ENCODE measurements at places on chromosomes 11 and 22.

- DNase-seq, result no peak
These were observed 34.6 kb downstream of the A4GALT start for GRCh38 chr22:42685941-42686653.

- no peak for DNase-seq
These were observed 830 bp upstream of the SPDYC start for GRCh38 chr11:65169164-65169641.

DNA sequence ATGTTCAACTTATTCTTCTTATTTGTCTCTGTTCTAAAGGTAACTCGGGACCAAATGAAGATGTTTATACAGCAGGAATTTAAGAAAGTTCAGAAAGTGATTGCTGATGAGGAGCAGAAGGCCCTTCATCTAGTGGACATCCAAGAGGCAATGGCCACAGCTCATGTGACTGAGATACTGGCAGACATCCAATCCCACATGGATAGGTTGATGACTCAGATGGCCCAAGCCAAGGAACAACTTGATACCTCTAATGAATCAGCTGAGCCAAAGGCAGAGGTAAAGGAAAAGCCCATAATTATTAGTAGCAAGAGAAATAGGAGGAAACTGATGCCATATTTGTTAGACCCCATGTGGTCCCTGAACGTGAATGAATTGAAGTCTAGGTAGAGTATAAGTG is 63.3 kb downstream of the TRIM44 start:
- DNase-seq, result no peak

DNA sequence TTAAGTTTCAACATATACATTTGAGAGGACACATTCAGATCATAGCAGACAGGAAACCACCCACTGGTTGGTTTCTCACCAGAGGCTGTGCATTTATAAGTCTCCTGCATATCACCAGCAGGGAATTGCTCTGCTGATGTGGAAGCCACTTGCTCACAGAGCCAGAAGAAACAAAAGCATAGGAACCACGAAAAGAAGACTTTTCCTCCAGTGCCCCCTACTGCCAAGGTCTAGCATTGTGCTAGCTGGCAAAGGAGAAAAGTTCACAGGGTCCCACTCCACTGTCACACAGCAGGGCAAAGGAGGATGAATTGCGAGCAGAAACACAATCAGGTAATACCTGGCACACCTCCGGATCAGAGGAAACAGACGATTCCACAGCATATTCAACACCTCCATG is 28.9 kb upstream of the ISX start:
- no peak for DNase-seq

GRCh38 chr22:50015451-50016307 is 3.1 kb upstream of the IL17REL start:
- no peak for DNase-seq

- no peak for DNase-seq
These were observed 496.2 kb upstream of the CCDC90B start for GRCh38 chr11:83782329-83782728.

DNA sequence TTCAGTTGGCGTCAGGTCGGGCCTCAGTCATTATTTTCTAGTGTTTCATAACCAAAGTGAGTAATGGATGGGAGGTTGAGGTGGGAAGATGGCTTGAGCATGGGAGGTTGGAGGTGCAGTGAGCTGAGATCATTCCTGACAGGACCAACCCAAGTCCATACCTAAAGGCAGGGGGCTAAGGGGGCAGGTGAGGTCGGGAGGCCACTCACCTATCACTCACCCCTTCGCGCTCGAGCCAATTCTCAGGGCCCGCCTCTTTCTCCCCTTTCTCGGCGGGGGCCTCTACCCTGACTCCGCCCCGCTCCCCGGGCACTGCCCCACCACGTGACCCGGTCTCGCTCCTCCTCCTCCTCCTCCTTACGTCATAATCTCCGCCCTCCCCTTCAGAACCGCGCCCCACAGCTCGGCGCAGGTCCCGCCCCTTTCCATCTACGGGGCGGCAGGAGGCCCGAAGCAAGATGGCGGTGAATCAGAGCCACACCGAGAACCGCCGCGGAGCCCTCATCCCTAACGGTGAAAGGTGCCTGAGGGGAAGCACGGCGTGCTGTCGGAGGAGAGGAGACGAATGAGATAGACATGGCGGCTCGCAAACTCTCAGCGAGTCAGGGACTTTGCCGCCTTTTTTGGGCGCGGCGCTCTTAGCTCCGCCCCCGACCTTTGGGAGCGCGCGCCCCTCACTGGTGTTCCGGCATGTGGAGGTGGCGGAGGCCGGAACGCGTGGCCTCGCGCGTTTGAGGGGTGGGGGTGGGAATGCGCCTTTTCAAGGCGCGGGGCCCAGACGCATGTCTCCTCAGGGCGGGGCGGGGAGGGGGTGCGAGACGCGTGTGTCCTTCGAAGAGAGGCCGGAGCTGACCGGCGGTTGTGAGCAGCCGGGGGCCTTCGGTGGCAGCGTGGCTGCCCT is at the start of gene WBP2NL:
Gene WBP2NL (plus strand): TSS at position 428 of the 901 bp plus-strand sequence. CDS start 31 bp downstream, at position 459.
- DNase-seq, result no peak

DNA sequence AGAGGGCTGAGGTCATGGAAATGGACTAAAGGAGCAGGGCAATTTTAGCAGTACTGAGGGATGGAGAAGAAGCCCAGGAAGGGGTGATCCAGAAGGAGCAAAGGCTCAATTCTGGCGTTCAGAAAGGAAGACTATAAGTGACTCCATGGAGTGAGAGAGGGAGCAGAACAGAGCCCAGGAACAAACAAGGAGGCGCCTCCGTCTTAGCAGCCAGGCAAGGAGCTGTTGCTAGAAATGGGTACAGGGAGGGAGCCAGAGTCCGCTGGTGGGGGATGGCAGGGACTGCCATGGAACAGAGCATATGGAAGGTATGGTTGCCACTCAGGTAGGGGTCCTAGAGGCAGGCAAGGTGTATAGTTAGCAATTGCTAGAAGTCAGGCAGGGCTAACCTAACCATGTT is 20.5 kb upstream of the STK33 start:
- no peak for DNase-seq

GRCh38 chr11:131703311-131703710 is 332.9 kb downstream of the NTM start:
- no peak for DNase-seq

GRCh38 chr22:31206896-31207687 is 5.0 kb upstream of the LIMK2 start:
- peak; percentile 23 for DNase-seq

GRCh38 chr11:95913830-95914615 is 9.9 kb downstream of the MTMR2 start:
- DNase-seq, result no peak

- no peak for DNase-seq
These were observed 23.9 kb upstream of the LYVE1 start for GRCh38 chr11:10592331-10592730.

DNA sequence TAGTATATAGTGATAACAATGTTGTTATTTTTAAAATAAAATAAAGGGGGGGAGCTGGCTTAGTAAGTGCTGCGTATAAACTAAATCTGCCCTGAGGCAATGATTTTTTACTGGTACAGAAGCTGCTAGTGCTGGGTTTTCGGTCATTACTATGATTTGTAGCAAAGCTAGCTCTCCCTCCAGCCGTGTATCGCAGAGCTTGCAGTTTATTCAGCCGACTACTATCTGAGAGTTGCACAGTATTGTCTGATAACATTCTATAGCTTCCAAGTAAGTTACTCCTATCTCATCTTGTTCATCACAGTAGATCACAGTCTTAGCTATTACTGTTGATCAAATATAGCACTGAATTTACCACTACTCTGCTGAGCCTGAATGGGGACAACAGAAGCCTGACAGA is 805.5 kb upstream of the ARHGAP42 start:
- no peak for DNase-seq

- DNase-seq, result no peak
These were observed 5.0 kb downstream of the CAPN1 start for GRCh38 chr11:65186701-65187100.

DNA sequence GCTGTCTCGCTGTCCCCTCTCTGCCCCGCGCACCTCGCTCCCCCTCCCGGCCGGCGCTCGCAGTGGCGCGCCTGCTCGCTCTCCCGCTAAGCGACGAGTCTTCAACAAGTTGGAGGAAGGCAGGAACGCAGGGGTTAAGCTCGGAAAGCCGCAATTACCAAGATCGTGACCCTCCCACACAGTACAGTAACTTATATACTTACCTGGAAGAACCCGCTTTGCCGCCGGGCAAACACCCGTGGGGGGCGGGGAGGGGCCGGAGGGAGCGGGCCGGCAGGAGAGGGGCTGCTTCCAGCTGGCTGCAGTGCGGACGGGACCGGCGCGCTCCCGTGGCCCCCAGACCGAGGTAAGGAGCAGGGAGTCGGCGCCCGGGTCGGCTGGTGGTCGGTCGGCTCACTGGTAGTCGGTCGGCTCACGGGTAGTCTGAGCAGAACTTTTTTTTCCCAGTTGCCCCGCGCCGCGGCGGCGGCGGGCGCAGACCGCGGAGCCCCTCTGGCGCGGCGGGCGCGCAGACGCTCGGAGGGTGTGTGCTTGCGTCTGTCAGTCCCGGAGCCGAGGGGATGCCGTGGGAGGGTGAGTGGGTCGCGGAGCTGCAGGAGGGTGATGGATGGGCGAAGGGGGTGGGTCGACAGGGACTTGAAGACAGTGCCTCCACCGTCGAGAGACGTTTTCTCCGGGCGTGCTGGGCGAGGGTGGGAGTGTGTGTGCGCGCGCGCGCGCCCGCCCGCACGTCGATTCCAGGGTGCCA is 101.2 kb upstream of the HSD17B12 start:
- no peak for DNase-seq

DNA sequence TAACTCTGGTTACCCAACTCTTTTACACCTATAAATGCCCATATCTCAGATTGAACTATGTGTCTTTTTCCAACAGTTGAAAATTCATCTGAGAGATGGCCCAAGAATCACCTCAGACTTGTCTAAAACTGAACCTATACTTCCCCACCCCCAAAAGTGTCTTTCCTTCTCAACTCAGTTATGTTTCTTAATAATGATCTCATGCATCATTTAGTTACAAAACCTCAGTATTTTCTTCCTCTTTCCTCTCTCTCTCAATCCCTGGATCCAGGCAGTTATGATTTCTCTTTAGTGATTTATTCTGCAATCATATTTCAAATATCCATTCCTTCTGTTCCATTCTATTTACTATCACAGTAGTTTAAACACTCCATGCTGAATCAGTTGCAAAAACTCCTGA is 32.3 kb upstream of the ADSL start:
- DNase-seq, result no peak

DNA sequence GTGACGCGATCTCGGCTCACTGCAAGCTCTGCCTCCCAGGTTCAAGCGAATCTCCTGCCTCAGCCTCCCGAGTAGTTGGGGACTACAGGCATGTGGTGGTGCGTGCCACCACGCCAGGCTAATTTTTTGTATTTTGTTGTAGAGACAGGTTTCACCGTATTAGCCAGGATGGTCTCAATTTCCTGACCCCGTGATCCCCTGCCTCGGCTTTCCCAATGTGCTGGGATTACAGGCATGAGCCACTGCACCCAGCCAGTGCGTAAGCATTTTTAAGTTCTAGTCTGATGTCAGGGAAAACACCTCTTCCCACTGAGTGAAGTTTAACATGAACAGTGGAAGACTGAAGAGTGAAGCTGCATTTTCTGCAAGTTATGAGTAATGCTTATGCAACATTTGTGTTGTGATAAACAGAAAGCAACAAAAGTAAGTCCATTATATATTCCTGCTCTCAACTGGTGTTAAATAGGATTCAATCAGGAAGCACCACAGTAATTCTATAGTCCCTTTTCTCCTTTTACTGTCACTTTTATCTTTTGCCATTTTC is 1219.8 kb upstream of the RAG2 start:
- DNase-seq, result no peak

DNA sequence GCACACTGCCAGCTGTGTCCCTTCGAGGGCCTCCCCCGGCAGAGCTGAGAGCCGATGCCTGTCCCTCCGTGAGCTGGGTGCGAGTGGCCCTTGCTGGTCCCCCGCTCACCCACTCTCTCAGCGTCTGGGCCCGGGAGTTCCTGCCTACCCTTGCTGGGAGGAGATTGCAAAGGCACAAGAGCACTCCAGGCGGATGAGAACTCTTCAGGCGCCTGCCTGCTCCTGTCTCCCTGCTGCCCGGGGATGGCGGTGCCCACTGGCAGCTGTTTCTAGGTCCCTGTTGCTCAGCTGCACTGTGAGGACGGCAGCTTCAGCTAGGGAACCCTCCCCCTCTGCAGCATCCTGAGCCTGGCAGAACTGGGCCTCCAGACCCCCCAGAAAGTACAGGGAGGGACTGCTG is 61.1 kb downstream of the FLRT1 start:
- no peak for DNase-seq

GRCh38 chr22:19636696-19637407 is 77.5 kb upstream of the SEPTIN5 start:
- DNase-seq, result no peak

DNA sequence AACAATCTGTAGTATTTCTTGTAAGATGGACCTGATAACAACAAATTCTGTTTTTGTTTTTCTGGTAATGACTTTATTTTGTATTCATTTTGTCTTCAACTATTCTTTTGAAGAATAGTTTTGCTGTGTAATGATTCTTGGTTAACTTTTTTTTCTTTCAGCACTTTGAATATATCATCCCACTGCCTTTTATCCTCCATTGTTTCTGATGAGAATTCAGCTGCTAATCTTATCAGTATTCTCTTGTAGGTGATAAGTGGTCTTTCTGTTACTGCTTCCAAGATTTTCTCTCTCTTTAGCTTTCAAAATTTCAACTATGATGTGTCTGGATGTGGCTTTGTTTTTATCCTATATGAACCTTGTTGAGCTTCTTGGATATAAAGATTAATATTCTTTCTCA is 21.5 kb downstream of the GALNT18 start:
- DNase-seq, result no peak

GRCh38 chr11:56846631-56847576 is 98.4 kb upstream of the OR9G4 start:
- no peak for DNase-seq

DNA sequence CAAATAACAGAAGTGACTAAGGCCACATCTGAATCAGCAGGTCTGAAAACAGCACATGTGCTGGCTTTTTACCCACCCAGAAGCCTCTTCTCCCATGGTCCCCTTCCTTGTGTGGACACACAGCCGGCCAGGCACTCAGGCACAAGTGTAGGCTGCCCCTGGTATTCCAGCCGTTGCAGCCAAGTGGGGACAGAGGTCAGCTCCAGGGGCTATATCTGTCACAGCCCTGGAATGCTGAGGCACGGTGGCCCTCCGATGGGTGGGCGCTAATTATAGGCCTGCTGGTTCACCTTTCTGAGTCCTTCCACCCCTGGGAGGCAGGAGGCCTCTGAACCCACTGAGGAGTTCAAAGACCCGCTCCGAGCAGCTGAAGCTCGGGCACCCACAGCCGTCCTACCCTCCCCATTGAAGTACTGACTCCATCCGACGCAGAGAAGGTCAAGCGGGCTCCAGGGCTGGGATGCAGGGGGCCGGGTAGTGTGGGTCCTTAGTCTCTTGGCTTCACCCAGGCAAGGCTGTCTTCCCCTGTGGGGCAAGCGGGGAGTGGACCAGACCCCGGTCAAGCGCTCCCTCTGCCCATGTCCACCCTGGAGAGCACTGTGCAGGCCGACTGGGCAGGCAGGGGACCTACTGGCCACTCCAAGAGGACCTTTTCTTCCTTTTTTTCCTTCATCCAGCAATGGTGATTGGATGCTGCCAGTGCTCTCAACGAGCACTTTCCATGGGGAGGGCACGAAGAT is 14.3 kb downstream of the FGF3 start:
- no peak for DNase-seq

- no peak for DNase-seq
These were observed 1.7 kb upstream of the IGSF22 start for GRCh38 chr11:18727479-18728236.
